ENCODE measurements at places on chromosomes 1 and 21.

- DNase-seq, result no peak
Measured at GRCh38 chr1:38183096-38183495, 136.5 kb upstream of the POU3F1 start.

DNA sequence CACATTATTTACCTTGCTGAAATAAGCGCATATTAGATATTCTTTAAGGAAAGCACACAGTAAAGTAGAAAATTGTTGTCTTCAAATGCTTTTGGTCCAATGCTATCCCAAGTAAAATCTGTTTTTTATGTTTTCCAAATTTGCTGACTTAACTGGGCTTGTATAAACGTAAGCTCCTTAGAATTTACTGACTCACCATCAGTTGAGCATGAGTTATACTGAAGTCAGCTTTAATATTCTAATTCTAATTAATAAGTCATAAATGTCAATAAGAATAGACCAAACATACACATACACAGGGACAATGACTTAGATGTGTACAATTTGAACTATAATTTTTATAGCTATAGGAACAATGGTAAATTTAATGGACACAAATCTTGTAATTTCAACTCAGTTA, 319.2 kb downstream of the TPR start:
- no peak for DNase-seq

DNA sequence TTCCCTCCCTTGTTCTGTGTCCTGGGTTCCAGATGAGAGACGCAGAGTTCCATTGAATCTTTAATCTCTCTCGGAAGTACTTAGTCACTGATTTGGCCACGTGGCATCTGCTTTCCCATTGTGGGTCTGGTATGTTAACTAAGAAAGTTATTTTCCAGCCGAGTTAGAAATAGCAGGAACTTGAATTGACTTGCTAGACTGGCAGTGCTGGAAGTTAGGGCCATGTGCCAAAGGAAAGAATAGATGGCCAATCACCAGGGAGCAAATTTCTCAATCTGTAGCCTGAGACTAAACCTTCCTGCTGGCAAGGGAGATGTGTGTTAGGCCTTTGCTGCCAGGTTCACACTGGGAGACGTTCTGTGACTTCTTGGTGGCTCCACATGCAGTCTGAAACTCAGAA, 24.2 kb upstream of the SLFNL1 start:
- no peak for DNase-seq

DNA sequence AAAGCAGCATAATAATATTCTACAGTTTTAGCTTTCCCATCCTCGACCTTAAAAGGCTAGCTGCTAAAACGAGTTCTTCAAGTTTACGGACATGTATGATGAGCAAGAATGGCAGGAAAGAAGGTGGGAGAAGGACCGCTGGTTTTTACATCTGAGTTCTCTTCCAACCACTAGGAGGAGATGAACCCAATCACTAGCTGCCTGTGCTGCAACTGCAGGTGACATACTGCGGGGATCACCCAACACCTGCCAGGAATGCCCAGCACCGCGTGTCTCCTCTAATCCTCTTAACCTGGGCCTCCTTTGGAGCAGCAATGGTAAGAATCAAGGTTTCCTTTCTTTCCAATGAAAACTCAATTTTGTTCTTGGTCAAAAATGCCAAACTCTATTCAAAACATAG, 23.5 kb downstream of the TOR3A start:
- no peak for DNase-seq

DNA sequence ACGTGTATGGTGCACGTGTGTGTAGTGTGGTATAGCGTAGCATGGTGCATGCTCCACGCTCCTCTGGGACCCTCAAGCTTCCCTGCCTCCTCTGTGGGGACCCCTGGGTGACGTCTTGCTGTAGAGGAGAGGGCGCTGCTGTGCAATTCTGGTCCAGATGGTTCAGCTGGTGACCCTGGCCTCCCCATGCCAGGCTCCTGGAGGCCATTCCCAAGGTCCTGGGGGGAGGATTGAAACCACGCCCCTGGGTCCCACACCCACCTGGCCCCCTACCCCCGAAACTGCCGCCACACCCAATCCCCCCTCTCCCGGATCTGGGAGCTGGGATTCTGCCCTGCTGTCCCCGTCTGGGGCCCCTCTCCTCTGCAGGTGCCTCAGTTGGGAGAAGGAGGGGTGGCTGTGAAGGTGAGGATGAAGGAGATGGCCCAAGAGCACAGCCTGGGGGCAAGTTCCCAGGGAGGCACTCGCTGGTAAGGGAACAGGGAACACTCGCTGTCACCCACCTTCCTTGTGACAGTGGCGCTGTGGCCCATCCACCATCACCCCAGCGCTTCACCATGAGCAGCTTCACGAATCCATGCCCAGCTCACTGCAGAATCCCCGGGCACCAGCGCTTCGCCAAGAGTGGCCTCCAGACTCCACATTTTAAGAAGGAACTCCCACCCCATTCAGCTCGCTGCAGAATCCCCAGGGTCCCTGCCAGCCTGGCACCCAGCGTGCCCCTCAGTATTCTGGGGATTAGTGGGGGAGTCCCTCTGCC, 38.0 kb downstream of the WDR4 start:
- DNase-seq, result no peak

- DNase-seq, result no peak
Measured at GRCh38 chr21:15695241-15695640, 34.5 kb upstream of the USP25 start.

GRCh38 chr1:162475089-162475488, 22.5 kb upstream of the UHMK1 start:
- no peak for DNase-seq

GRCh38 chr1:38249001-38249400, 202.4 kb upstream of the POU3F1 start:
- DNase-seq, result no peak

DNA sequence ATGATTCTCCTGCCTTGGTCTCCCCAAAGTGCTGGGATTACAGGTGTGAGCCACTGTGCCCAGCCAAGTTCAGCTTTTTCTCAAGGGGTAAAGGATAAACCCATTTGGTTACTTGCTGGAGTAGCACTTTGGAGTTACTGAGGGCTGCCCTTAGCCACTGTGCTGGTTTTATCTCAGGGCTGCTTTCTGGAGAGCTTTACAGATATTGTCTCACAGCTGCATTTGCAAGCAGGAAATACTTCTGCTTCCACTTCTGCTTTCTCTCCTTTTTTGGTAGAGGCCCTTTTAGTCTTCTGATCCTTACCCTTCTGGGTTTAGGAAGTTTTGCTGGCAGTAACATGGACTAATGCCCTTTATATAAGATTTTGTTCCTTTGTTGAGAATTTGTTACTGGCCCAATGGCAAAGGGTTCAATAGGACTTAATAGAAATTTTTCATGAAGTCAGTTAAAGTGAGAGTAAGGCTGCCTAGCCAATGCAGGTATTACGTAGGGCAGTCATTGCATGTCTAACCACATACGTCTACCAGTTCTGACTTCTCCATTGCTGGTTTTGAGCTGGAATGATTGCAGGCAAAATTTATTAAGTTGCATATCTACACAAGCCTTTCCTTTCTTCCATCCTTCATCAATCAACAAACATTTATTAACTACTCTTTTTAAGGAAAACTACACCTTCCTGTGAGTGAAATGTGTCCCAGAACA, 24.4 kb downstream of the CAP1 start:
- DNase-seq, result no peak

- no peak for DNase-seq
Measured at GRCh38 chr1:201266276-201266675, 17.0 kb upstream of the PKP1 start.

- no peak for DNase-seq
Measured at GRCh38 chr1:82632155-82632554, 831.4 kb downstream of the ADGRL2 start.

DNA sequence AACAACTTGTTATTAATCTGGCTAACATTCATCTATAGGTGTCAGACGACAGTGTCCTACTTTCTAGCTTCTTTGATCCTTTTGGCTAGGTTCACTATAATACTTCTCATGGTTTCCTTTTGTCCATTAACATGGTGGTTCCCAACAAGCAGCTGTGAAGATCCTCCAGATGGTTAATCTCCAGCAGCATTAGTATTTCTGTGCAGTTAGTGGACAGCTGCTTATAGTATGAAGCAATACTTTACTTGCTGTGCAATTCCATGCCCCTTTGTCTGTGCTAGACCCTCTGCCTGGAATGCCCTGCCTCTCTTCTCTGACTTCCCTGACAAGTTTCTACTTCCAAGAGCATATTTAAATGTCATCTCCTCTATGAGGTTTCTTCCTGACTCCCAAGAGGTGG, 41.7 kb upstream of the ARHGAP29 start:
- DNase-seq, result no peak

- no peak for DNase-seq
Measured at GRCh38 chr1:113905435-113905861, 322 bp downstream of the DCLRE1B start.

DNA sequence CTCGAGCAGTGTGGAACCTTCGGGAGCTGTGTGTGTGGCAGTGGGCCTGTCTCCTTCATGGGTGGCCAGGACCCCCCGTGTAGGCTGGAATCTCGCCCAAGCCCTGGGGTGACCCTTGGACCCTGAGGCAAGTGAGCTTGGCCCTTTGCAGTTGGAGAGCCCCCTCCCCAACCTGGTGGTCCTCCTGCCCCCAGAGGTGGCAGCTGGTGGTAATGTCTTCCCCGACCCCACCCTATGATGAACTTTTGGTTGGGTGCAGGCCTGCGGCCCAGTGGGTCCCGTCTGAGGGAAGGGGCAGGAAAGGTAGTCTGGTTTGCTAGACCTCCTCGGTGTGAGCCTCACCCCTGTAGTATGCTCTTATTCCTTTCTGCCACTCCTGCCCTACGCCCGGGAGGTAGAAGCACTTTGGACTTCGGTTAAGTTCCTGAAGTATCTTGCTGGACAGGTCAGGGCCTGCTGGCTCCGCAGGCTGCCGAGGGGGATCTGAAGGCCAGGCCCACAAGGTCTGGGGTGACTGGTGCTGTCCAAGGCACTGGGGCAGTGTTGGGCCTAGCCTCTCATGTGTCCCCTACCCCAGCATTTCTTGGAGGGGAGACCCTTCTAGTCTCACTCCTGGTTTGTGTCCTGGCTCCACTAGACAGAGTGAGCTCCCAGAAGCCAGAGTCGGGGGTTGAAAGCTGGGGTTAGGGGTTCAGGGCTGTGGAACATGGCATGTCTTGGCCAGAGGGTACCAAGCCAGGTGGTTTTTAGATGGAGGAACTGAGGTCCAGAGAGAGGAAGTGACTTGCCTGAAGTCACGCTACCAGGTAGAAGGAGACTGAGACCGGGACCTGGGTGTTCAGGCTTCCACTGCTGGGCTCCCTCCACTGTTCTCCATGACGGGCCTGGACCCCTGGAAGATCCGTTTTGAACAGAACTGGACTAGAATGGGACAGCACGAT, 1.8 kb downstream of the ZNF362 start:
- DNase-seq, result no peak

GRCh38 chr1:247373721-247374141, 42.1 kb upstream of the ZNF496 start:
- no peak for DNase-seq

- no peak for DNase-seq
Measured at GRCh38 chr1:180156201-180156600, 1.5 kb downstream of the QSOX1 start.

GRCh38 chr1:206891412-206891811, 5.8 kb upstream of the IL24 start:
- DNase-seq, result no peak

- DNase-seq, result no peak
Measured at GRCh38 chr1:195019385-195019784, 1588.9 kb downstream of the KCNT2 start.

DNA sequence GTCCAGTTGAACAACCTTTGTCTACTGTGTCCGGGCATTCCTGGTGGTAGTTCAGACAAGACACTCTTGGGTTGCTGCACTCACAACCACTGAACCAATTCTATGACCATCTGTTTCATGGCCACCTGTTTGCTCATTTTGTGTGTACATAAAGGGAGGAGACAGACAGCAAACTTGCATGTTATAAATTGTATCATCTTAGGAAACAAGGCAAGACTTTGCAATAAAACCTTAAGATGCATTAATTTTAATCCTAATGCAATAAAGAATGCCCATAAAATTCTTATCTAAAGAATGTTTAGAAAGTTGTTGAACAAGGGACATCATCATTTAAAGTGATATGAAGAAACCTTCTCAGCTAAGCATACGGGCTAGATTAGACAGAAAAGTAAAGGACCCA, 34.8 kb downstream of the ADAM30 start:
- no peak for DNase-seq

GRCh38 chr1:177566495-177566894, 395.7 kb downstream of the BRINP2 start:
- no peak for DNase-seq

GRCh38 chr1:175405766-175406165, 213.2 kb upstream of the KIAA0040 start:
- no peak for DNase-seq

GRCh38 chr1:55420929-55421716, 206.0 kb upstream of the USP24 start:
- DNase-seq, result no peak

- no peak for DNase-seq
Measured at GRCh38 chr1:94907136-94907535, 19.8 kb downstream of the CNN3 start.

DNA sequence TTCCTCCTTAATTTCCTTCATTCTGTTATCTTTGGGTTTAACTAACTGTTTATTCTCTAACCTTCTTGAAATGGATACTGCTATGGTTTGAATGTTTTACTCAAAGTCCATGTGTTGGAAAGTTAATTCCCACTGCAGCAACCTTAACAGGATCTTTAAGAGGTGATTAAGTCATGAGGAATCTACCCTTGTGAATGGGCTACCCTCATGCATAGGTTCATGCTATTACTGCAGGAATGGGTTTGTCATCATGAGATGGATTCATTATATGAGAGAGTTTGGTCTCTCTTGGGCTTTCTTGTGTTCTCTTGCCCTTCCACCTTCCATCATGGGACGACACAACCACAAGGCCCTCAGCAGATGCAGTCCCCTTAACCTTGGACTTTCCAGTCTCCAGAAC, 516.9 kb downstream of the ADGRL2 start:
- peak; percentile 42 for DNase-seq

DNA sequence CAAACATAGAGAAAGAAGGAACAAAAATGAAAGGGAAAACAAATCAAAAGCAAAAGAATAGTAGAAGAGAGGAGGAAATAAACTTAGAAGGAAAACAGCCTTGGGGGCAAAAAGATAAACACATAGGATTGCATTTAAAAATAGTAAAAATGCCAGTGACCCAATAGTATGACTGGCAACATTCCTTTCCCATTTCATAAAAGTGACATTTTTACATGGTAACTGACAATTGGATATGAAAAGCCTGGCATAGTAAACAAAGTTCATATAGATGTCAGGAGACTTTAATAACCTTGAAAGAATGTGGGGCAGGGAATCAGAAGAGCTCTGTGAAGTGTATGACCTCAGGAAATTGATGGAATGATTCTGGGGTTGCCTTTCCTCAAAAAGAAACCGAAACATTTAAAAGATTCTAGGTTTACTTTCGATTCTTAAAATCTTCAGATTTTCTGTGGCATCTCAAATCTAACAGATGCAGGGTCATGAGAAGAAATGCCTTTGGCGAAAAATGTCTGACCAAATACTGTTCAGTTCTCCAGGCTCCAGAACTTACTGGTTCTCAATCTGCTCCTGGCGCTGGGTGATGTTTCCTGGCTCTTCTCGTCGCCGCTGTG, 33.7 kb downstream of the SPTA1 start:
- DNase-seq, result no peak

DNA sequence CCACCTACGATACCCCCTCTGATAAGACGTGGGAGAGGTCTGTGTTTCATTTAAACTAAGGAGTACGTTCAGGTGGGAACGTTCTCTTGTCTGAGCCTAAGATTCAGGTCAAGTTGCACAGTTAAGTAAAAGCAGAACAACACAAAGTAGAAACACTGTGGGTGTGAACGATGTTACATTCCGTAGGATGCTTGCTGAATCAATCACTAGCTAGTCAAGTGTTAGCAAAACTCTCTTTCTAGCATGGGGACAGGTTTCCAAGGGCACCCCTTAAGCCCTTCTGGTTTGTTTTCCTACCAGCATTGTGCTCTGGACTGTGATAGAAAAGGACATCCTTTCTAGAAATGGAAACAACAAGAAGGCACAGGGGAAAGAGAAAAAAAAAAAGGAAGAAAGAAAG, 13.3 kb downstream of the C1orf162 start:
- DNase-seq, result no peak

Data from HS-5 (cell line).